ENCODE measurements at places on chromosomes 12 and 14.

DNA sequence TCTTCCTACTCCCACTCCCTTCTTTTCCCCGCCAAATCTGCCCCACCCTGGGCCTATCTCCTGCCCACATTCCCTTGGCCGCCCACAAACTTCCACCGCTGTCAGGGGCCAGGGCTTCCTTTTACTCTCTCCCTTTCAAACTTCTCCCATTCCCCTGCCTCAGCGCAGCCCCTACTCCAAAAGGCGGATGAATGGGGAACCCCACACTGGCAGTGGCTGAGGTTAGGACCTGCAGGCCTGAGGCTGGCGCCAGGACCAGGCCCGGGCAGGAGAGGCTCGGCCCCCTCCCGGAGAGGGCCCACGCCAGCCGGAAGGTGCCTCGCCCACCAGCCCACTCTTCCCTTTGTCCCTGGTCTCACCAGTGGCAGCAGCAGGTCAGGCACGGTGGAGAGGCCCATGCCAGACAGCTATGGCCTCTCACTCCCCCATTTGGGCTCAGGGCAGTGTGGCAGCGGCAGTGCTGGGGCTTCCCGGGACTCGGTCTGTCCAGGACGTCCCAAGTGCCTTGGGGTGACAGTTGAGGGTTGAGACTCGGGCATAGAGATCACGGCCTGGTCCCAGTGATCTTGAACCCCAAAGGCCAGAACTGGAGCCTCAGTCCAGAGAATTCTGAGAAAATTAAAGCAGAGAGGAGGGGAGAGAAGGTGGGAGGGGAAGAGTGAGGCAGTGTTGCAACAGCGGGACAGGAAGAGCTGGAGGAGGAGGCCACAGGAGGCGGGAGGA lies at the start of gene TNFRSF1A:
Gene TNFRSF1A, minus strand, starts transcription at position 660 of the 723 bp plus-strand sequence. Its CDS starts 262 bp downstream, at position 398.
- no peak for DNase-seq

DNA sequence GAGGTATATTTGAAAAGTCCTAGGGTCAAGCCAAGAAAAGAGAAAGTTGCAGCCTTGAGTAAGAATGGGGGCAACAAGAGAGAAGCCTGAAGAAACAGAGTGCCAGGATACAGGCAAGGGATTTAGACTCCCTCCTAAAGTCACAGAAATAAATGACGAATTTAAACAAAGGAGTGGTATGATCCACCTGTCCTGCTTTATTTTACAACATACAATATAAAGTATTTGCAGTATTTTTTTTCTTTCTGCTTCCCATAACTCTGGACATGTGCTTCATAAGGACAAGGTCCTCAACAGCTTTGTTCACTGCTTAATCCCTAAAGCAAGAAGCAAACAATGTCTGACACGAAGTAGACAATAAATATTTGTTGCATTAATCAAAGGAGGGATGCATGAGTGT lies 57.4 kb downstream of the IFNG start:
- no peak for DNase-seq

DNA sequence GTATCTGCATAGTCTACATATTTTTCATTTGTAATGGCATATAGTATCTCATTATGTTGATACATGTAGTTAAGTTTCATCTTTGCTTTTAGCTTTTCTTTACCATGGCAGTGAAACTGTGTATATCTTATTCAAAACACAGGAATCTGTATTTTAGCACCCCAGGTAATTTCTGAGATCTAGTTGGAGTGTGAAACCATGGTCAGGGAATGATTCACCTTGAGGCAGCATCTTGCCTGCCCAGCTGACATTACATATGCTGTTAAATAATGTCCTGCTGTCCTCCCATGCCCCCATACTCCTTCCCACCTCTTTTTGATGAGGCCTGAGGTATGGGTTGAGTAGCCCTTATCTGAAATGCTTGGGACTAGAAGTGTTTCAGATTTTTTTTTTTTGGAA lies 125.4 kb upstream of the ATF1 start:
- no peak for DNase-seq

DNA sequence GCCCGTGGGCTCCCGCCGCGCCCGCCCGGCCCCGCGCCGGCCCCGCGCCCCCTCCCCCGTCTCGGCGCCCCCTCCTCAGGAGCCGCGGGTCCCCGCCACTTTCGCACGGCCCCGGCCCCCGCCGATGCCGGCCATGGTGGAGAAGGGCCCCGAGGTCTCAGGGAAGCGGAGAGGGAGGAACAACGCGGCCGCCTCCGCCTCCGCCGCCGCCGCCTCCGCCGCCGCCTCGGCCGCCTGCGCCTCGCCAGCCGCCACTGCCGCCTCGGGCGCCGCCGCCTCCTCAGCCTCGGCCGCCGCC lies 263 bp downstream of the RCOR1 start:
- DNase-seq: no peak
